ENCODE measurements at places on chromosomes 13 and 19.

- DNase-seq = no peak
These were observed 27.3 kb downstream of the MYO16 start for GRCh38 chr13:108656742-108657141.

DNA sequence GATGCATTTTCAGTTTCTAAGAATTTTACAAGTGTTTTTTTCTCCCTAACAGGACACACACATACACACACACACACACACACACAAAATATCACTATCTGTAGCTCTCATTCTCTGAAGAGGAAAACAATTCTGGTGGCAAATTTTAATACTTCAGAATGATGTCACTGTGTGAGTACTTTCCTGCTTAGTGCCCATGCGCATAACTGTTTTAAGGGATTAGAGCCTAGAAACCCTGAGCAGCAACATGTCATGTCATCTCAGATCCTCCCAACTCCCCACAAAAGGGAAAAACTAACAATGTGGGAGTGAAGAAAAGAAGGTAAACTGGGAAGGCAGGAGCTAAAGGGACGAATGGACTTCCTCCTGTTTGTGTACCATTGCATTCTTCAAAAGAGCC, 401.2 kb downstream of the SPRY2 start:
- no peak for DNase-seq

GRCh38 chr19:30935146-30935545, 414.1 kb downstream of the TSHZ3 start:
- no peak for DNase-seq

GRCh38 chr19:41995959-41996797, 2.1 kb upstream of the ATP1A3 start:
- DNase-seq = no peak

DNA sequence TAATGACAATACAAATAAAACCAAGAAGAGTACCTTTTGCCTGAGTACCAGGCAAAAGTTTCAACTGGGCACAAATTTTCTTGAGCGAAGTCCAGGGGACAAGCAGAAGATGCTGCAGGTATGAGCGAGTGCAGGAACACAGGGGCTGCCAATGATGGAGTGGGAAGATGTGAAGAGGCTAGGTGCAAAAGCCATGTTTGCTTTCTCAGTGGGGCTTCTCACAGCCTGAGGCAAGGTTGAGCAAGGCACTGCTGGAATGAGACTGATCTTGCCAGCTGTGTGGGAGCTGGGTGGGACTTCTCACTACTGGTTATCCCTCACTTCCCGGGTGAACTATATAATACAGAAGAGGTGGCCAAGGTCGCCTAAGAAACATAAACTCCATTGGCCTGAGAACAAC, 1200.7 kb downstream of the SLITRK1 start:
- DNase-seq = no peak

GRCh38 chr13:23600534-23600933, 30.3 kb downstream of the TNFRSF19 start:
- no peak for DNase-seq

GRCh38 chr19:45324349-45324907, 1.8 kb upstream of the CKM start:
- DNase-seq = no peak

GRCh38 chr19:7863971-7864689, 10.1 kb downstream of the PRR36 start:
- DNase-seq = no peak

DNA sequence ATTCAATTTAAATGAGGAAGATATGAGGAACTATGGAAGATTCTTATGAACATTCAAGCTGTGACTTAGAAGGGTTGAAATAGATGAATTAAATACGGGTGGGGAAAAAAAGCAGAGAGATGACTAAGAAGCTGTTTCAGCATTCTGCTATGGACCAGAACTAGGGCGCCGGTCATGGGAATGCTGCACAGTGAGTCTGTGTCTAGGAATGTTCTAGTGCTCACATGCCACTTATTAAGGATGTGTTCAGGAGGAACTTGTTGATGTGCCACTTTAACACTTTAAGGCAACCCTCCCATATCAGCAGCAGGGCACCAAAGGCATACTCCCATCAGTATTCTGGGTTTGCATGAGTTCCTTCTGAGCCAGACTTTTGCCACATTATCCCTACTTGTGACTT, 152.1 kb downstream of the POSTN start:
- DNase-seq = no peak

GRCh38 chr13:95629071-95629470, 15.4 kb downstream of the DZIP1 start:
- DNase-seq = no peak

DNA sequence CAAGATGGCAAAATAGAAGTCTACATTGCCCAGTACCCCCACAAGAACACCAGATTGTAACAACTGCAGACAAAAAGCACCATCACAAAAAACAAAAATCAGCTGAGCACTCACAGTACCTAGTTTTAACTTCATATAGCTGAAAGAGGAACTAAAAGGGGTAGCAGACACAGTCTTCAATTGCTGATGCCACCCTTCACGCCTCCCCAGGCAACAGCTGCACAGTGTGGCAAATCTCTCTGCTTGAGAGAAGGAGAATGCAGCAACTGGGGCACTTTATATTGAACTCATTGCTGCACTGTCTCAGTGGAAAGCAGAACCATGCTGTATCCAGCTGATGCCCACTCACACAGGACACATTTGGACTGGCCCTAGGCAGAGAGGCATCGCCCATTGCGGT, 2714.5 kb upstream of the PCDH20 start:
- DNase-seq = no peak

DNA sequence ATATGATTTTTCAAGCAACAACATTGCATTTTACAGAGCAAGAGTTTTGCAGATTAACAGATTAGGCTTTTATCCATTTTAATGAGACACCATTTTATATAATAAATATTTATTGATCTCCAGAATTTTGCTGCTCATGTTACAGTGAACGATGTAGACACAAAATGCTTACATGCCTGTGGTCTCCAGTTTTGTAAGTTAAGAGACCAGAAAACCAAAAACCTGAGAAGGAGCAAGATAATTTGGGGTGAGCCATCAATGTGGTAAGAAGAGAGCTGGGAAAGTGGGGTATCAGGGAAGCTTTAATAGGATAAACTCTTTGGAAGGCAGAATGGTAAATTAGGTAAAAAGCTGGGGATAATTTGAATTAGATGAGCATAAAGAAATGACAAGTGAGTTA, 2100.5 kb upstream of the PCDH20 start:
- DNase-seq = no peak

DNA sequence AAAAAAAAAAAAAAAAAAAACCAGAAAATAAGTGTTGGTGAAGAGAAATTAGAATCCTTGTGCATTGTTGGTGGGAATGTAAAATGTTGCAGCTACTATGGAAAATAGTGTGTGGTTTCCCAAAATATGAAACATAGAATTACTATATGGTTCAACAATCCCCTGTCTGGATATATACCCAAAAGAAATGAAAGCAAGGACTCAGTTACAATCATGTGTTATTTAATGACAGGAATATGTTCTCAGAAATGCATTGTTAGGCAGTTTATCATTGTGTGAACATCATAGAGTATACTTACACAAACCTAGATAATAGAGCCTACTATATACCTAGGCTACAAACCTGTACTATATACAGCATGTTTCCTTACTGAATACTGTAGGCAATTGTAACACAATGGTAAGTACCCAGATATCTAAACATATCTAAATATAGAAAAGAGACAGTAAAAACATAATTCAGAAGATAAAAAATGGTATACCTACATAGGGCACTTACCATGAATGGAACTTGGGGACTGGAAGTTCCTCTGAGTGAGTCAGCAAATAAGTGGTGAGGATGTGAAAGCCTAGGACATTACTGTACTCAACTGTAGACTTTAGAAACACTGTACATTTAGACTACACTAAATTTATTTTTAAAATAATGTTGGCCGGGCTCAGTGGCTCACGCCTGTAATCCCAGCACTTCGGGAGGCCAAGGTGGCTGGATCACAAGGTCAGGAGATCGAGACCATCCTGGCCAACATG, 25.7 kb upstream of the SLC7A1 start:
- no peak for DNase-seq

GRCh38 chr19:39401549-39402345, 4.9 kb upstream of the ZFP36 start:
- peak; percentile 69 for DNase-seq

GRCh38 chr19:12139885-12140544, at the start of gene ZNF20:
ZNF20 (minus strand) TSS chr19:12140350; CDS start chr19:12140182, 168 bp downstream.
- DNase-seq = peak; percentile 70

DNA sequence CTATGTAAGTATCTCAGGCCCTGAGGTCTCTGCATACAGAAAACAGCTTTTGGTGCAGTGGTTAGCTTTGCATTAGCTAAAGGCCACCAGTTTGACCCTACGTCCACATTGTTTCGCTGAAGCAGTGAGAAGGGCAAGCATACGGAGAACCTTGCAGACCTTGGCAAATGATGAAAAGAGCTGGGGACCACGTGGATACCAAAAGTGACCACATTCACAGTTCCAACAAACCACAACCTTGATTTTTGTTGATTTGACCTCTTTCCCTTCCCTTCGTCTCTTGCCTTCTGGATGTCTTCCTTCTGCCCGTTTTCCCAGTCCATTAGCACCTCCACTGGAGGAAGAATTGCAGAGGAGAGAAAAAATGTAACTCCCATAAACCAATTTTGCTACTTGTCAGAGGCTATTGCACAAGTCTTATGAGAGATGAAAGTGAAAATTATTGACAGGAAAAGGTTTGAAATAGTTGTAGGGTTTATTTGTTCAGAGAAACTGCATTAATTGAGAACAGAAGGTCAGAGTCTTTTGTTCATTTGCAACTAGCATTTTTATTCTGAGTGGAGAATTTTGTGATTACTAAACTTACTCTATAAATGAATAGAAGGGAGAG, 293.9 kb upstream of the HTR2A start:
- DNase-seq = no peak

DNA sequence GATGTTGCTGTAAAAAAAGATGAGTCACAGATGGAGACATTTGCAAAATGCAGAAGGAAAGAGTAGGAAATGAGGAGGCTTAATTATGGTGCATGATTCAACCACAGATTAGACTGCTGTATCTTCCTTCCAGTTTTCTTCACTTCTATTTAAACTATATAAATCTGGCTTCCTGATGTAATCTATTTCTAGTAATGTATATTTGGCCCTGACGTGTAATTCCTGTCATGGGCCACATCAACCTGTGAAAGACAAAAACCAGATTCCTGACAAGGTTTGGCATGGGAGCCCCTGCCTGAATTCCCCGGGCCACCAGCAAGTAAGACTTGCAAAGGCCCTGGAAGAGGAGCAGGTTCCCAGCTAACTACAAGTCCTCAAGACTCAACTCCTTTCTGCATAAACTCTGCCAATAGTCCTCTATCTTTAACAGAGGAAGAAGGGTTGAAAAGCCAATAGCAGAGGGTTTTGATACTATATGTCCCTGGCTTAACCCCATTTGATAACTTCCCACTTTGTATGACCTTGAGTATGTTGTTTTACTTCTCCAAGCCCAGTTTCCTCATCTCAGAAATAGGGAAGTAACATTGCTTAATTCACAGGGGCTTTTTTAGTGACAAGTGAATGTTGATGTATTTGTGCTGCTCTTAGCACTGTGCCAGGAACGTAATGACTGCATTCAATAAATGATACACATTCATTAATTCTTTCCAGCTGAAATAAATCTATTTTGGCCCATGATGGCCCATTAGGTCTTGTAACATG, 172.7 kb downstream of the SPRY2 start:
- no peak for DNase-seq

GRCh38 chr13:91078093-91078679, 269.3 kb upstream of the MIR17HG start:
- no peak for DNase-seq

DNA sequence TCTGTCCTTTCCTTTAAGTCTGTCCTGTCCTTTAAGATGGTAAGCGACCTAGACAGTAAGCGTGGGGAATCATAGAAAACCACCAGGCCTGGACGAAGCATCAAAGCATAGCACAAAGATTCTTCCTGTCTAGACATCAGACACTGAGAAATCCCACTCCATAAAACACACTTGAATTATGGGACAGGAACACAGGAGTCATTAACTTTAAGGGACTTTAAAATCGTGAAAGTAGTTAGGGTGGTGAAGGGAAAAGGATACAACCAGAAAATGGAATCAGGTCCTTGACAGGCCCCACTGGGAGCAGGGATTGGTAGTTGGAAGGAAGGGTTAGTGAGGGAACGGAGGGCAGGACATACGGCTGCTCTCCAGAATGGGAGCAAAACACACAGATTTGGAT, 31.6 kb upstream of the C1QTNF9 start:
- DNase-seq = no peak

DNA sequence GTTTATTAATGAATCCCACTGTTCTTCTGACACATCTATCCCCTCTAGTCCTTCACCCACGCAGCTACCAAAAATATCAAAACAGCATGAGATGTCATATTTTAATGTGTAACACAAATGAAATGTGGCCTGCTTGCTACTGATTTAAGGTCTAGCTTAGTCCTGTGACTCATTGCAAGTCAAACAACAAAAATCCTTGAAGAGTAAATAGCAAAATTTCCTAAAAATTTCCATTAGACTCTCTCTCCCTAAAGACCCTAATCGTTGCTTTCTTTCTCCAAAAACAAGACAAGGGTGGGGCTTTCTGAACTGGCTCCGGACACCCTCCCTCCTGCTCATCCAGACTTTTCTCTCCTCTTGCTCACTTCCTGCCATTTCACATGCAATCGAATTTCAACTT, 99.9 kb upstream of the IPO5 start:
- DNase-seq = no peak

- no peak for DNase-seq
These were observed 23.9 kb upstream of the SPART start for GRCh38 chr13:36370108-36370429.

- no peak for DNase-seq
These were observed 648.3 kb upstream of the SLITRK6 start for GRCh38 chr13:86447479-86447878.

DNA sequence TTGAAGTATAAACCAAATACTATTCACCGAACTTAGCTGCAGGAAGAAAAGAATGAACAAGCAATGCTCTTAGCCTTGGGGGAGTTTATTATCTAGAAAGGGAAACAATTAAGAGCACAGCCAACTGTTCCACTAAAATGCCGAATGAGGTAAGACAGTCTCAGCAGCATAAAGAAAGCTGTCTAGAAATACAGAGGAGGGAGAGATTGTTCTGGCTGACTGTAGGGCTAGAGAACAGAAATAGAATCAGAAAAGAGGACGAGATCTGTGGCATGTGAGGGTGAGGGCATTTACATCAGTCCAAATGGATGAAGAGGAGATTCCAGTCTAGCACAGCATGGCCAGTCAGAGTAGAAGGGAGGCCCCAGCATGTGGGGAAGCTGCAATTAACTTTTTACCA, 56.8 kb upstream of the TNFRSF19 start:
- DNase-seq = no peak

- peak; percentile 60 for DNase-seq
These were observed at the start of gene CYTH2 for GRCh38 chr19:48469289-48469881. CYTH2 (plus strand) TSS chr19:48469369; CDS start chr19:48469508, 139 bp downstream.

- DNase-seq = no peak
These were observed 1.3 kb downstream of the RHPN2 start for GRCh38 chr19:33063356-33063752.

DNA sequence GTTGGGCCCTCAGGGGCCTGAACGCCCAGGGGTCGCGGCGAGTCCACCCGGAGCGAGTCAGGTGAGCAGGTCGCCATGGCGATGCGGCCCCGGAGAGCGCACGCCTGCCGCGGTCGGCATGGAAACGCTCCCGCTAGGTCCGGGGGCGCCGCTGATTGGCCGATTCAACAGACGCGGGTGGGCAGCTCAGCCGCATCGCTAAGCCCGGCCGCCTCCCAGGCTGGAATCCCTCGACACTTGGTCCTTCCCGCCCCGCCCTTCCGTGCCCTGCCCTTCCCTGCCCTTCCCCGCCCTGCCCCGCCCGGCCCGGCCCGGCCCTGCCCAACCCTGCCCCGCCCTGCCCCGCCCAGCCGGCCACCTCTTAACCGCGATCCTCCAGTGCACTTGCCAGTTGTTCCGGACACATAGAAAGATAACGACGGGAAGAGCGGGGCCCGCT, at the start of gene CCNA1:
Gene CCNA1, plus strand, starts transcription at position 390 of the 439 bp plus-strand sequence. CDS start 562 bp downstream, outside the sequence.
- DNase-seq = no peak

GRCh38 chr13:32430018-32430747, 2.3 kb upstream of the N4BP2L1 start:
- DNase-seq = no peak

All from activated CD4-positive, alpha-beta T cell treated with anti-CD3 and anti-CD28 coated beads, Interleukin-2, amount 50 U/mL, for 24 hours (primary cell).